ENCODE measurements at places on chromosomes 4 and X. TPM values are rescaled to one million over a fixed set of nuclear protein-coding genes. Genes with fewer than 3 reads are reported as not detected.
A peak's percentile ranks its signal among the peaks of the same experiment; 100 is the strongest.

GRCh38 chrX:97498093-97498492, 614.4 kb downstream of the RPA4 start:
- no peak for DNase-seq

GRCh38 chr4:35461931-35462659, 782.2 kb downstream of the ARAP2 start:
- no peak for DNase-seq

FATE1 gene
- total RNA-seq: not detected

DNA sequence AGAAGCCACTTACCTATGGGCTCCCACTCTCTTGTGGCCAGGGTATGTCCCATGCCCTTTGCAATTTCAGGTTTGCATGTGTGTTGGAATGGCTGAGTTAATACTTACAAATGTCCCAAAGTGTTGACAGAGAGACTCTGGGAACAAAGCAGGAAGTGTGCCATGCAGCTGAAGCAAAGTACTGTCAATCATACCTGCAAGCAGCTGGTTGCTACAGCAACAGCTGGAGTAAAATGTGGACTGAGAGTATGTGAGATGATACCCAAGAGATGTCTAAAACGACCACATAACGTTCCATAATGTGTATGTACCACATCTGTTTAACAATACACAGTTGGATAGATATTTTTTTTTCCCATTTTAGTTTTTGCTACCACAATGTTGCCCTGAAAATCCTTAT, 82.8 kb upstream of the CAMK2D start:
- DNase-seq: no peak

GRCh38 chr4:85784947-85785346, 310.0 kb downstream of the ARHGAP24 start:
- DNase-seq: no peak

- no peak for DNase-seq
Observed at GRCh38 chr4:25727711-25728493, 72.3 kb downstream of the SLC34A2 start.

- DNase-seq: no peak
Observed at GRCh38 chr4:154584259-154584658, 6.3 kb downstream of the FGA start.

GASK1B gene
- 80.5 TPM for total RNA-seq

CCKAR gene
- total RNA-seq: 0.29 TPM

DNA sequence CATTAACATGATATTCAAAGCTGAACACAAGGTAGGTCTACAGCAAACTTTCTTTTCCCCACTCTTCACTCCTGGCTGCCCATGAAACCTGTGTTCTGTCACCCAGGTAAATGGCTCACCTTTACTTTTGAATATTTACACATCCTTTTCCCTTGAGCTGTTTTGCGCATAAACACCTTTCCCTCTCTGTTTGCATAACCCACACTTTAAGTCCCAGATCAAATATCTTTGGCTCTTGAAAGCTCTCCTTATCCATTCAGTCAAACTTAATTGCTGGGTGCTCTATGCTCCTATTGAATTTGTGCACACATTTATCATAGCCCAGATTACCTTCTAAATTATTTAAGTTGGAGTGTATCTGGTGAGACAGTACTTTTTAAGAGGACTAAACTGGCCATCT, 51.7 kb upstream of the ATP8A1 start:
- DNase-seq: no peak

- no peak for DNase-seq
Observed at GRCh38 chrX:3811331-3812311, 98.2 kb upstream of the PRKX start.

GRCh38 chr4:176882206-176882605, 89.5 kb upstream of the VEGFC start:
- no peak for DNase-seq

- no peak for DNase-seq
Observed at GRCh38 chrX:115174548-115174947, 14.7 kb upstream of the RBMXL3 start.

DNA sequence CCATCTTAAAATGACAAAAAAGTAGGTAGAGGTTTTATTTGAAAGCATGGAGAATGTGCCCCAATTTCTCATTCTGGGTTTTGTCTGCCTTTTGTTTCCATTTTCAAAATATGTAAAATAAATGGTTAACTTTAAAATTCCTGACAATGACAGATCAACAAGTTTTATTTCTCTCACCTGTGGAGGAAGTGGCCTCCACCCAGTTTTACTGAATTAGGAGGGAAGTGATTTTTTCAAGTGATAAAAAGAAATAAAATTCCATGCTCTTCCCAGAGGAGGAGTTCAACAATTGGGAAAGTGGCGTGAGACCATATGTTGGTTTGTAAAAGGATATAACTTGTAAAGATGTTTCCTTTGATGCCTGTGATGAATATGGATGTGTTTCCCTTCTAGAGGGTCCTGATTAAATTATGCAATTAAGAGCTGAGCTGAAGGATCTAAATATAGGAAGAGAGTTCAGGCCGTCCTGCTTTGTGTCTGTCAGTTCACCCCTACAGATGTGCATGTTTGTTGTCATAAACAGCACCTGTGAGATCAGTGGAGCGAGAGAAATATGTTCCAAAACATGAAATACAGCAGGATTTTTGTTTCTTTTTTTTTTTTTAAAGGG, 19.5 kb downstream of the SMAD1 start:
- no peak for DNase-seq

- DNase-seq: no peak
Observed at GRCh38 chr4:125719987-125720386, 405.2 kb downstream of the FAT4 start.

FGF13 gene
- total RNA-seq: 1.6 TPM

DNA sequence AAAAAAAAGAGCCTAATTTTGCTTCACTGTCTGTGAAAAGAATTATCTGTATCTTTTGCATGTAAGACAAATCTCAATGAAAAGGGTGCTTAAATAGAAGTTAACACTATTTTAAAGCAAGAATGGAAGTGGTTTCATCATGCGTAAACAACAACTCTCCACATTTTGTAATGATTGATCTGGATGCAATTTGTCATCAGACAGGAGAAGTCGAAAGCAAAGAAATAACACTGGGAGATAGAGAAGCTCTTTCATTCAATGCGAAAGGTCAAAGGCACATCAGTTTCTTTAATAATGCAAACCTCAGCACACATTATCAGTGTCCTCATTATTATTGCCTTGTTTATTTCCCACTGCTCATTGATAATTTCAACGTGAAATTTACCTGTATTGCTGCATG, 8.8 kb downstream of the KLKB1 start:
- DNase-seq: no peak

DNA sequence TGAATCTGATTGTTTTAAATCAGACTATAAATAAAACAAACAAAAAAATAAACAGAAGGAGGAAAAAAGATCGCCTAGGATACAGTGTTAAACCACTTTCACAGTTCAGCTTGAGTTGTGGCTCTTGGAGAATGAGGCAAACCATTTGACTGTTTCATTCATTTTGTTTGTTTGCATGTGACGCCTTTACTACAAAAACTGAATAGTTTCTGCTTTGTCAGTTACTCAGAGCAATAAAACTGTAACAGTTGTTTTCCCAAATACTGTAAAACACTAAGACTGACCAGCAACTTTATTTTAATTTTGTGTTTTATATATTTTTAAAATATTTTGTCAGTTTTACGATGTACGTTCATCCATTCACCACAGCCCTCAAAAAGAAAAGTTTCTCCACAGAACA, 214.5 kb downstream of the FBXW7 start:
- DNase-seq: no peak

DNA sequence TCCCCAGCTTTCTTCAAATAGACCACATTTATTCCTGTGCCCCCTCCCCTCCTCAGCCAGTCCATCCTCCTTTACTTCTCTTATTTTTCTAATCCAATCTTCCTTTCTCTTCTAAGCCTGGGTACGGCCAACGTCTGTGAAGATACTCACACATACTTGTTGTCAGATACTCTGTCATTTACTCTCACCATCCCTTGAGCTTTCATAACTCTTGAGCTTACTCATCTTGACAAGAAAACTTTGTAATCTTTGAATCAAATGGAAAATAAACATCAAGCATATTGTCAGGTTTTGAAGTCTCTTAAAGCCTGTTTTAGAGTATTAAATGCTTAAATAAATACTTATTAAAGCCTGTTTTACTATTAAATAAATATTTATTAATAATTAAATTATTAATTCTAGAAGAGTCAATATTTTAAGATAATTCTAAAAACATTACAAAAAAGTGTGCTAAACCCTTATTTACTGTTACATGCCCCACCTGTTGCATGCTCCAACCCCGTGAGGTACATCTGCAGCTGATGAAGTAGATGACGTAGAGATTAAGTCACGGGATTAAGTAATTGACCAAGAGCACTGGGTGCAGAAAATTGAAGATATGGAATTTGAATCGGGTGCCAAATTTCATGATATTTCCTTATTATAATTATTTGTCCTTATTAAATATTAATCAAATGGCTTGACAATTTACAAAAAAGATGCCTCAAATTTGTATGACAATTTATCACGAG, 1.5 kb upstream of the TRIML2 start:
- no peak for DNase-seq

ELF2 gene
- total RNA-seq: 40.0 TPM

DNA sequence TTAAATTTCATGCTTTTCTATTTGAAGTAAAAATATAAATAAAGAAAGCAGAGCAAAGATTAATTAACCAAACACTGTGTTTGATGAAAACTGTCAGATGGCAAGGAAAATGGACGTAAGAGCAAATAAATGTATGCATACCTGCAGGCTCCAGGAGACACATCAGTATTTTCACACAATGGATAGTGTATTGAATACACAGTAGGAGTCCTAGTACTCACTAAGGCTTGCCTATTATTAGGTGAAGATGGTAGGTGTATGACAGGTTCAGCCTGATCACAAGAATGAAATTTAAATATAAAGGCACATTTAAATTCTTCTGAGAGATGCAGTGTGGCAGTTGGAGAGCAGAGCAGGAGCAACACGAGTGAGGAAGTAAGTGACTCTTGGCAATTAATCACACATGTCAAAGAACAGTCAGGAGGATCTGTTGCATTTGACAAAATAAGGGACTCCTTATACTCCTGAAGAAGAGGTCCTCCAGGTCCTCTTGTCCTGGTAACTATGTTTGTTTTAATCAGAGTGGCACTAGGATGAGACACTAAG, 106.0 kb upstream of the NDST4 start:
- DNase-seq: no peak

GRCh38 chr4:40453912-40454311, 118.8 kb downstream of the CHRNA9 start:
- no peak for DNase-seq

GLRA2 gene
- not detected for total RNA-seq

DNA sequence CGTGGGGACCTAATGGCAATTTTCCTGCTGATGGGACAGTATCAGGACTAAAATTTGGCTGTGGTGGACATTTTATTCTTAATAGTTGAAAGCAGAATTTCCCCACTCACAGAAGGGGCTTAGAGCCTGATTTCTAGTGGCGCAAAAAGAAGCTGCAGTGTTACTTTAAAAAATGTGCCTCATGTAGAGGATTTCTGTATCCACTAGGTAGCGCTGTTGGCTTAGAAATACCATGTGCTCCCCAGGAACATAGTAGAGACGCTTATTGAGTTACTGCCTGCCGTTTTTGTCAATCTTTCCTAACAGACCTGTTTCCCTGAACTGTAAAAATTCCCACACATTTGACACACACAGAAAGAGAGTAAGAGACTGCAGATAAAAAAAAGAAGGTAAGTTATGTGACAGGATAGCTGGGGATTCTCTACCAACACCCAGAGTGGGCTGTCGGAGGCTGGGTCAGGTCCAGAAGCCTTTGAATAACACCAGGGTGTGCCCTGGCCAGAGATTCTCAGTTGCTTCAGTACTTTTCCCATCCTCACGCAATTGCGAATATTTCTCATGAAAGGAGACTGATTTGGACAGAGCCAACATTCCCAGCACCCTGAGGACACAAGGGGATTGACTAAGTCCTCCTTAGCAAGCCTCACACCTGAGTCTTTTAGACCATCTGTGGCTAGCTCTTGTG, 88.4 kb downstream of the ZXDA start:
- peak; percentile 28 for DNase-seq

KDR gene
- 13.6 TPM for total RNA-seq

PNMA3 gene
- total RNA-seq: 0.95 TPM

SEC31A gene
- 130 TPM for total RNA-seq

SLC6A14 gene
- not detected for total RNA-seq

SORBS2 gene
- total RNA-seq: 725 TPM

DNA sequence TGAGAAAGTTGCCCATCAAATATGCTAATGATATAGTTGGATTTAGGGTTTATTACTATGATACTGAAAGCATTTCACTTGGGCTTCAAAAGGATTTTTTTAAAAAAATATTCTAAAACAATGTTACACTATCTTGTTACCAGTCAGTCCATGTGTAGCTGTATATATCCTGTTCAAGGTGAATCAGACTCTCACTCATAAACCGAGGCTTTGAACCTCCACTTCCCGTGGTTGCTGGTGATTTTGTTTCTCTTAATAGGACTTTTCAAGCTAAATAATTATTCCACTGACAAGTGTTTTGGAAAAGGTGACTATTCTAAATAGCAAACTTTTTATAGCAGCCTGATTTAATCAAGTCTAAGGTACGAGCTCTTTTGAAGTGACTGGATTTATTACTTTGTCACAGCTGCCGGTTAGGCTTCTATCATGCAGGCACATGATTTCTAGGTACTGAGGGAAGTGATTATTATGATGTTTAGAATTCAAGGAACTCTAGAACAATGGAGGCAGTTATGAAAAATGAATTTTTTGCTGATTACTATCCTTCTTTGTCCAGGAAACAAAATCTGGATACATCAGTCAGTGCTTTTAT, 287.7 kb downstream of the KCTD8 start:
- no peak for DNase-seq

DNA sequence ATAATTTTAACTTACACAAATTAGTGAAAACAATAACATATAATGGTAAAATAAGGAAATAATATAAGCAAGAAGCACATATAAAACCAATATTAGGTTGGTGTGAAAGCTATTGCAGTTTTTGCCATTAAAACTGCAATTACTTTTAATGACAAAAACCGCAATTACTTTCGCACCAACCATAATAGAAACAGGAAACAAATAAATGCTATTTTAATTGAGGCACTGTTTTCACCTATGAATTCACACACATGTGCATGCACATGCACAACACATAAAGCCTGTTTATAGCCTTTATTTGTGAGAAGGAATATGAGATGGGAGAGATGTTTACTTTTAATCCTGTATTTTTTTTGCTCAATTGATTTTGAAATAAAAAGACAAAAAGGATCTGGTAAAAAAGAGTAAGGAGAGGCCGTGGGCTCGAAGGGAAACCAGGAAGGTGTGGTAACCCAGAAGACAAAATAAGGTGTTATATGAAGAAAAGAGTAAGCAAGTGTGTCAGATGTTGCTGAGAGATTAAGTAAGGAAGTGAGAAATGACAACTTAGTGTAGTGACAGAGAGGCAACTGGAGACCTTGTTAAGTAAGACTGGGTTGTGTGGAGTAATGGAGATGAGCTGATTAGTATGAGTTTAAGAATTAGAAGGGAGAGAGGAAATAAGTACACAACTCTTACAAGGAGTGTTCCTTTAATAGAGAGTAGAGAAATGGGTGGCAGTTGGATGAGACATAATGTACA, 69.0 kb downstream of the KLHL13 start:
- DNase-seq: no peak

DNA sequence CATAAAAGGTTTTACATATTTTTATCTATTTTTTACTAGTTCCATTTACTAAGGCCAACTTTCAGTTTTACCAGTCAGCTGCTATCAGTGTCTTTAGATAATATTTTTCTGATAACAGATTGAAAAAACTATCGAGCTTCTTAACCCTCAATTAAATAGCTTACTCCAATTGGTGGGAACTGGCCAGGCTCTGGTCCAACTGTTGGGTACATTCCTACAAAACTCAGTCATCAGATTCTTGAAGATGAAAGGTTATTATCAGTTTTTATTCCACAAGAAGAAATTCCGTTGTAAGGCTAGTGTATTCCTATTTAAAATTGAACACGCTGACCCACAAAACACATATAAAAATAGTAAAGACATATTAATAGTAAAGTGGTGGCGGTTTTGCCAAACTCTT, 346.2 kb downstream of the MAPK10 start:
- no peak for DNase-seq

Measured in right cardiac atrium (tissue), 5 donors.